Tongue (tissue), 3 donors: ENCODE measurements at places on chromosomes 6 and 20. TPM values are rescaled to one million over a fixed set of nuclear protein-coding genes. Genes with fewer than 3 reads are reported as not detected.

The FRMD1 gene
- 0.41 TPM for total RNA-seq

GRCh38 chr6:142015011-142015410 is 117.7 kb upstream of the GJE1 start:
- DNase-seq: no peak

- no peak for DNase-seq
Observed at GRCh38 chr6:157177731-157178336, 145.5 kb downstream of the TMEM242 start.

GRCh38 chr6:155676346-155676745 is 220.7 kb upstream of the NOX3 start:
- no peak for DNase-seq

- peak; percentile 25 for DNase-seq
Observed at GRCh38 chr6:110681543-110682459, 133.5 kb downstream of the CDK19 start.

DNA sequence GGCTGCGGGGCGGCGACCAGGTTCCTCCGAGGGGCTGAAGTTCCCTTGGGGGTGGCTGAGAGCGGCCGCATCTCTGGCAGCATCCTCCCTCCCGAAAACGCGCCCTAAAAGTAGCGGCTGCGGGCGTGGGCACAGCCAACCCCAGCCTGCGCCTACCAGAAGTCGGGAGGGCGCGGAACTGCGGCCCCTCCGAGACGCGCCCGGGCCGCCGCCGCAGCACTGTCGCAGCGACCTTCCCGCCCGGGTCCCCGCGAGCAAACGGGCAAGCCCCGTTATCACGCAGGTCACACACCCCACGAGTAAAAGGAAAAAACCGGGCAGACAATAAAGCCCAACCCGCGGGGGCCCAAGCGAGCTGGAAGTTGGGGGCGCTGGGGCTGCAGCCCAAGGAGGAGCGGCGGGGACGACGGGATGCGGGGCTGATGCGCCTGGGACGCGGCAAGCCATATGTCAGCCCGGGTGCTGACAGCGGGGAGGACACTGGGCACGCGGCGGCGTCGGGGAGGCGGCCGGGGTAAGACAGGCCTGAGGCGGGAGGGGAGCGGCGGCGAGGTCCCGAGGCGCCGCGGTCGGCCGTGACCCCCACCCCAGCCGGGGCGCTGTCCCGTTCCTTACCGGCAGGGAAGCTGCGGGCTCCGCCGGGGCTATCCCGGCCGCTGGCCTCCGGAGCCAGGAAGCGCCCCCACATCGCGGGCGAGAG is 659 bp downstream of the CEP85L start:
- peak; percentile 63 for DNase-seq

DNA sequence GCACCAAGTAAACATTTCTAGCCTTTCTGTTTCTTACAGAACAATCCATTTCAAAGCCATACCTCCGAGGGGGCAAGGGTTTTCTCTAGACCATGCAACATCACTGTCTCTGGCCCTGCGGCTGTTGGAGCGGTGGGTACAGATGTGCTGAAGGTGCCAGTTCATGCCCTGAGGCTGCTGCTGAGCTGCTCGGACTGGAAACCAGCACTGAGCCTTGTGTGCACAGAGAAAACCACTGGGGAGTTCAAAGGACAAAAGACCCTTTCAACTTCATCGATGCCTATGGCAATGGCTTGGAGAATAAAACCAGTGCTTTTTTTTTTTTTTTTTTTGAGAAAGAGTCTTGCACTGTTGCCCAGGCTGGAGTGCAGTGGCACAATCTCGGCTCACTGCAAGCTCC is 93.3 kb upstream of the IYD start:
- DNase-seq: no peak

- DNase-seq: peak; percentile 64
Observed at GRCh38 chr20:34023937-34024722, 30.4 kb downstream of the RALY start.

DNA sequence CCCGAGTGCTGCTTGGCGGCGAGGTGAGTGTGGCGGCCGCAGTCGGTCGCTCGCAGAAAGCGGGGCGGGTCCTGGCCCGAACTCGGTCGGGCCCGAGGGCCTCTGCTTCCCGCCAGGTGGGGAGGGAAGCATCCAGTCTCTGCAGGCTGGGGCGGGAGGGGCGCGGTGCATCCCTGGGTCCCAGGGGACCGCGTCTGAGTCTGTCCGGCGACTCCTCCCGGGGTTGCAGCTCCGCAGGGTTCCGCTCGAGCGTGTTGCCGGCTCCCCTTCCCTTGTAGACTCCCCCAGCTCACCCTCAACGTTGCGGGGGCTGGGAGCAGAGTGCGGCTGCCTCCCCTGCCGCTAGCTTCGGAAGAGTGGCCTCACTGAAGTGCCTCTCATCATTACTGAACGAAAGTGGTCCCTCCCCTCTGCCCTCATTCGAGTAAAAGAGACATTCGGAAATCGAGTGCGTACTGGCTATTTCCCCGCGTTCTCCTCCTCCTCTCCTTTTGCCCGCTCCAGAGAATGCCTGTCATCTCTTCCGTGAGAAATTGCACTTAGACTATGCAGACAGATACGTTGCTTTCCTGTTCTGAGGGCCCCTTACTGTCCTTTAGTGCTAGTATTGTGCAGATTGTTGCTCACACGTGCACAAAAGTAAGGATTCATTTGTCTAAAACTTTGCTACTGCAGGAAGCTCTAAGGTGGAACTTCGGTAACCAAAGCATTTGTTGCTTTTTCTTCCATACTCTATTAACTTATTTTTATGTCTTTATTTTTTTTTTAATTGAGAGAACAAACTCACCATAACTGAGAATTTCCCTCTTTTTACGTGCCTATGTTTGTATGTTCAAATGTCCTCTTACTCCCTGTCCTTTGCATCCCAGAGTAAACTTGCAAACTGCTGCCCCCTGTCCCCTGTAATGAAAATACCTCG is 751 bp downstream of the MAP3K4 start:
- peak; percentile 89 for DNase-seq
